OCI-M1 (cell line): ENCODE measurements at places on chromosomes 7 and 10.

GRCh38 chr10:74949843-74950765, 123.7 kb downstream of the KAT6B start:
- DNase-seq, result no peak

DNA sequence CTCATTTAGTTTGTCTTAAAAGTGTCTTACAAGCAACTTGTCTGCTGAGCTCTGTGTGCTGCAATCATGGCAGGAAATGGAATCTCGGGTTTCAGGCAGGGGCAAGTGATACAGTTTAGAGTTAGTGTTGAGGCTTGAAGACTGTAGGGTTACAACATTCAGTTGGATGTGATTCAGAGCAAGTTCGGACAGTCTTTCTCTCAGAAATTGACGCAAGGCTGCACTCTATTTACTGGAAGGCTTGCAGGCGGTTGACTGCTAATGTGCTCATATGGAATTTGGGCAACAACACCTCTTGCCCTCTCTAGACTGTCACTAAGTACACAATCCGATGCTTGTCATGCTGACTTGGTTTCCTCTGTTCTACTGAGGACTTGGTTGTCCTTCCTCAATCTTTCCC, 161.7 kb upstream of the BMPER start:
- DNase-seq, result no peak

DNA sequence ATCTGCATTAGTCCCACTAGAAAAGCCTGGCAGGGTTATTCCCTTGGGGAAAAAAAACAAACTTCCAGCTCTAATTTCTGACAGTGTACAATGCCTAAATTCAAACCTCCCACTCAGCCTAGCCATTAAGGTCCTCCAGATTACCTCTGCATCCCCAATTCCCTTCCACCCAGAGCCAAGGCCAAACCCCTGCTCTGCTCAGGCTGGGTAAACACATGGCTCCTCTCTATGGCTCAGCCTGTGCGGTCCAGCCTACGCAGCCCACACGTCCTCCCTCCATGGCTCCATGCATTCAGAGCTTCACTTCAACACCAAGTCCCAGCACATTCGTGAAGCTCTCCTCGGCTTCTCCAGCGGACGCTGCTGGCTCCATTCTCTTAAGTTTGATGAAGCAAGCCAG, 5.2 kb downstream of the DLG5 start:
- no peak for DNase-seq

- no peak for DNase-seq
These were observed 40.1 kb upstream of the CFAP46 start for GRCh38 chr10:132982301-132982989.
